ENCODE measurements at places on chromosomes 5 and 9. TPM values are rescaled to one million over a fixed set of nuclear protein-coding genes. Genes with fewer than 3 reads are reported as not detected.

PCDHB10 gene
- total RNA-seq = 0.81 TPM

ARAP3 gene
- 12.5 TPM for total RNA-seq

BTNL8 gene
- not detected for total RNA-seq

ECM2 gene
- total RNA-seq = 38.5 TPM

TIFAB gene
- total RNA-seq = not detected

ARSI gene
- total RNA-seq = 12.0 TPM

DBH gene
- total RNA-seq = not detected

PAXX gene
- total RNA-seq = 8.5 TPM

FOXD4 gene
- 0.16 TPM for total RNA-seq

KCNV2 gene
- total RNA-seq = not detected

AJM1 gene
- total RNA-seq = 0.97 TPM

IFNA2 gene
- total RNA-seq = not detected

LCN10 gene
- not detected for total RNA-seq

TRIM36 gene
- 0.61 TPM for total RNA-seq

All from hair follicle dermal papilla cell (primary cell).